Omental fat pad (tissue), 4 donors: ENCODE measurements at places on chromosomes 1 and 21.
A peak's percentile ranks its signal among the peaks of the same experiment; 100 is the strongest.

DNA sequence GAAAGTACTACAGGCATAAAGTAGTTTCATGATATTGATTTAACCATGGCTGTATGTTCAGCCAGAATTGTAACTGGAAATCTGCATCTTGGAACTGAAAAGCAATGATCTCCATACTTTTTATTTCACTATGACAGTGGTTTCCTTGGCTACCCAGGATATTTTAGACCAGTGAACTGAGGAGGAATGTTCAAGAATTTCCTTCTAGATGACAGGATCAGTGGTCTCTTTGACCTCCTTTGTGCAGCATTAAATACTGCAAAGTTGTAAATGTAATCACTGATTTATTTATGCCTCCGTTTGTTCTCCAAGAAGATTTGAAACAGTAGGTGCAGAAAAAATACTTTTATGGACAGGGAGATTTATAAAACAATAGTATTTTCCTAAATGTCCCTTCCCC is 39.5 kb downstream of the VPS13D start:
- no peak for DNase-seq

GRCh38 chr1:115364046-115364779 is 26.2 kb upstream of the NGF start:
- DNase-seq = no peak

GRCh38 chr1:147837964-147838292 is 64.7 kb upstream of the GJA8 start:
- DNase-seq = no peak

DNA sequence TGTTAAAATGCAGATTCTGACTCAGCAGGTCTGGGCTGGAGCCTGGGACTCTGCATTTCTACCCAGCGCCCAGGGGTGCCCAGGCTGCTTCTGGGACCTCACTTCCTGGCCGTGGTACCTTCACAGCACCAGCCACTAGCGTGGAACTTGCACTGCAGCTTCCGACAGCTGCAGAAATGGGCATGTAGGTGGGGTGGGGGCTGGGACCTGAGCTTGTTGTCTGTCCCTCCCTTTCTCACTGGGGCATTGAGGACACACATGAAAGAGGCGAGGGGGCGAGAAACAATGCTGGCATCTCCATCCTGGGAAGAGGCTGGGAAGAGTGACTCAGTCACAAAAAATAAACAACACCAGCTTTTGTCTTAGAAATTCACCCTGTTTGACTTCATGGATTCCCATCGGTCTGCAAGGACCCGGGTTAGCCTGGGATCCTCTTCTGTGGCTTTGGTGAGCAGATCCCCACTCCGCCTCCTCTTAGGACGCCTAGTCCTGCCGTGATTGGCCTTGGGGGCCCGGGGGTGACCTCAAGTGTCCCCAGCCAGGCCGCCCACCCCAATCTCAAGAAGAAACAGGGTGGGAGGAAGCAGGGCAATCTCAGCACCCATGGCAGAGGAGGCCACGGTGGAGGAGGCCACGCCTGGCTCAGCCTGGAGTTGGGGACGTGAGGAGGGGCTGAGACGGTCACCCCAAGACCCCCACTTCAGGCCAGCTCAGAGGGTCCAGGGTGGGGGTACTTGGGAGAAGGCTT is 29.9 kb upstream of the POFUT2 start:
- no peak for DNase-seq

GRCh38 chr1:115330480-115331013 is 7.5 kb downstream of the NGF start:
- no peak for DNase-seq

DNA sequence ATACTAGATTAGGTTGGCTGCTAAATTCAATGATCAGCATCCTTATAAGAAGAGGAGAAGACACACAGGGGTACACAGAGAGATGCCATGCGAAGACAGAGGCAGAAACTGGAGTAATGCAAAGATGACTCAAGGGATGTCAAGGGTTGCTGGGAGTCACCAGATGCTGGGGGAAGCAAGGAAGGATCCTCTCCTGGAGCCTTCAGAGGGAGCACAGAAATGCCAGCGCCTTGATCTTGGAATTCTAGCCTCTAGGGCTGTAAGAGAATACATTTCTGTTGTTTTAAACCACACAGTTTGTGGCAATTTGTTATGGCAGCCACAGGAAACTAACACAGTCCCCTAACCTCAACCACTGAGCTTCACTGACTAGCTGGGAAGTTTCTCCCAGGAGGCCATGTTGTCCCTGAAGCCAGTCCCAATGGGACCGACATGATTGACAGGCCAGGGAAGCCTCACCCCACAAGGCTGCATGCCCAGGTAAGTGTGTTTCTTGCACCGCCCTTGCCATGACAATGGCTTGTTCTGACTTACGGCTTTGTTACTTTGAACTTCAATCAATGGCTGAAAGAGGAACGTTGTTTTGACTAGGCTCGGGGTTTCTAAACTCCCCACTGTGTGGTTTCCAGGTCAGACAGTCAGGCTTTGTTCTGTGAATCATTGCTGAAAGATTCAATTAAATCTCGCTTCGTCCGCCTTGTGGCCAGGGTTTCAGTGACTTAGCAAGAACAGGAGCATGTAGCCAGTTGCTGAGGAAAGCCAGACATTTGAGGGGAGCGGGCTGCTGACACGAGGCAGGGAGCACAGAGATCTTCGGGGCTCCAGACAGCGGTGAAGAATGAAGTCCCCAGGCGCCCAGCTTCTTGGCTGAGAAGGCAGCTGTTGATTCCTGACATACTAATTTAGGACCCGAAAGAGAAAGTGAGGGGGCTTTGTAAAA is 62.3 kb downstream of the RUNX1 start:
- no peak for DNase-seq

DNA sequence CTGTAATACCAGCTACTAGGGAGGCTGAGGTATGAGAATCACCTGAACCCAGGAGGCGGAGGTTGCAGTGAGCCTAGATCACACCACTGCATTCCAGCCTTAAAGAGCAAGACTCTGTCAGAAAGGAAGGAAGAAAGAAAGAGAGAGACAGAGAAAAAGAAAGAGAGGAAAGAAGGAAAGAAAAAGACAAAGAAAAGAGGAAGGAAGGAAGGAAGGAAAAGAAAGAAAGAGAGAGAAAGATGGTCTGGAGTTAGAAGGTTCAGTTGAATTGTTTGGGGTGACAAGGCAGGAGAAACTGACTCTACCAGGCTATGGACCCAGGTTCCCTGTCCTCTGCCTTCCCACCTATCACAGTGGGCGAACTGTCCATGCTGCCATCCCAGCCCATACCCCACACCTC is 27.4 kb upstream of the PIK3CD start:
- DNase-seq = no peak

- DNase-seq = no peak
Measured at GRCh38 chr21:16241016-16241415, 511.2 kb downstream of the USP25 start.

- no peak for DNase-seq
Measured at GRCh38 chr1:2882966-2883696, 81.6 kb upstream of the TTC34 start.

GRCh38 chr1:45493116-45493697 is 2.2 kb upstream of the TESK2 start:
- DNase-seq = peak; percentile 32

- no peak for DNase-seq
Measured at GRCh38 chr1:13829152-13829769, 129.3 kb downstream of the PRDM2 start.

DNA sequence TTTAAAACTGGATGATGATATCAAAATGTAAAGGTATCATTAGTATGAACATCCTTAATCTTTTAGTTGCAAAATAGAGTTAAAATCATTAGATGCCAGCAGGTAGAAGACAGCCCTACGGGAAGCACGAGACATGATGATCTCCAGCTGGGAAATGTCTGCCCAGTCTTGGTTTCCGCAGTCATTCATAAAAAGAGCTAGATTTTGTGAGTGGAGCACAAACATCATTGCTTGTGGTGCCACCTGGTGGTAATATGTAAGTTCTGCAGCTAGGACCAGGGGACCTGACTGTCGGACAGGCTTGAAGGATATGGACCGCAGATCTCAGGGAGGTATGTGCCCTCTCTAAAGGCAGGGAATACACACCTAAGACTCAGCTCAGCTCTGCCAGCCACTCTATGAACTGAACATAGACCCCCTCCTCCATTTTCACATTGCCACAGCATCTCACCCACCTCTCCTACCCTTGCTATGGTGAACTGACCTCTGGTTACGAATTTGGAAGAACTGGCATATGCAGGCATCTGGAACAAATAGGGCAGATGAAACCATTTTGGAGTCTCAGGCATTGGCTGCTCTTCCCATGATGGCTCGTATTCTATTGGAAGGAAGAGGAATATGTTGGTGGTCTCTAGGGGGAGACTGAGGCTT is 9.2 kb downstream of the FCMR start:
- DNase-seq = no peak

DNA sequence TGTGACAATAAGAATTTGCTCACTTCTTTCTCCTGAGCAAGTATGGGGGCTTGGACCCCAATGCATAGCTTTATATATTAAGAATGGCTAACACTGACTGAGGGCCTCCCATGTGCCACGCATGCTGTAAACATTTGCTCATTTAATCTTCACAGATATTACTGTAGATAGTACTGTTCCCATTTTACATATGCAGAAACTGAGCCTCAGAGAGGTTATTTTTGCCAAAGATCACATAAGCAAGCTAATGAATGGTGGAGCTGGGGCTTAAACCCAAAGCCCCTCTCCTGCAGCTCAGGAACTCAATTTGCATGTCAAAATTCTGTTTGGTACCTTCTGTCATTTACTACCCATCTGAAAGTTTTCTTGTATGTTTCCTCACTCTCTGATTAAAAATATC is 163.5 kb upstream of the NFIA start:
- no peak for DNase-seq

GRCh38 chr1:218403300-218403699 is 58.2 kb downstream of the TGFB2 start:
- DNase-seq = no peak

- no peak for DNase-seq
Measured at GRCh38 chr1:242586360-242586680, 61.8 kb upstream of the PLD5 start.

DNA sequence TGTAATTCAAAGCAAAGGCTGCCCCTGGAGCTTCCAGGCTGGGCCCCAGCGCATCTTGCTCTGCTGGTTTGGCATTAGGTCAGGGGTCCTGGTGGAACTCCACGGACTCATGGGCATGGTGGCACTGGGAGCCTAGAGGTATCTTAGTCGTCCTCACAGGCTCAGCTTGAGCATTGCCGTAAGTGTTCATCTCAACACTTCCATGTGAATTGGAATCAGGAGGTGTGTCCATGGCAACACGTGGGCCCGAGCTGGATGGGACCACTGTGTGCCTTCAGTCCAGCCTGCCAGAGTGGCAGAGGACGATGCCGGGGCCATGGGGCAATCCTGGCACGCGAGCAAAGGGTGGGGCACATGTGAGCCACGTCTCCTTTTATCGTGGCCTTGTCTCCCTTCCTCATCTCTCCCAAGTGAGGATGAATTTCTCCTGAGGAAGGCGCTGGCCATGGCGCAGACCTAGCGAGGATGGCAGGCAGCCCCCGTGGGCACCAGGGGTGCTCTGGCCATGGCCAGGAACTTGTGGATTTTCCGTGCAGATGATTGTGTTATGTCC is 47.0 kb downstream of the AGPAT3 start:
- DNase-seq = no peak

- DNase-seq = no peak
Measured at GRCh38 chr21:38392661-38393060, 105.6 kb downstream of the ERG start.

- no peak for DNase-seq
Measured at GRCh38 chr1:219726480-219727272, 113.8 kb upstream of the ZC3H11B start.

DNA sequence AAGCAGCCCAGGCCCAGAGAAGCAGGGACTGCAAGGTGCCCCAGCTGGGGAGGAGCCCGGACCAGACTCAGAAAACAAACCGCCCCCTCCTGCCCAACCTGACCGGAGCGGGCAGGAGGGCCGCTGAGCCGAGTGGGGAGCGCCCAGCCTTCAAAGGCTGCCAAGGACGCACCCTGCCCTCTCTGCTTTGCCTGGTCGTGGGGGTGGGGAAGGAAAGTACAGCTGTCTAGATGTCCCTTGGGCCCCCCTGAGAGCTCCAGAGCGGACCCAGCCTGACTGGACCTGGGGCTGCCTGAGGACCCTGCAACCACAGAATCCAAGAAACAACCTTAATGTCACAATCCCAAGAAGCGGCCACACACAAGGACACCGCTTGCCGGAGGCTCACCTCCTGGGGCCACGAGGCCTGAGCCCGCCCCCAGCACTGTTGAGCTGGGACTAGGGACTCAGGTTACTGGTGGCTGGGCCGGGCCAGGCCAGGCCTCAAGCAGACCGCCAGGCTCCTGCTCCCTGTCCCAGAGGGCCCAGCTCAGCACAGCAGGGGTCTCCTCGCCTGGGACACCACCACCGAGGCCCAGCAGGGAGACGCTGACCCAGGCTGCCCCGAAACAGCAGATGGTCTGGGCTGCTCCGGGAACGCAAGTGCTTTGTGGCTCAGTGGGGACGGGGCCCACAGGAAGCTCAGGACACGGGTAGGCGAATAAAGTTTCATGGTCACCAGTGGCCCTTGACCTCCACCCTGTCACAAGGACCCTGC is 1.4 kb downstream of the DVL1 start:
- DNase-seq = no peak

GRCh38 chr1:63918418-63918945 is 144.7 kb downstream of the ROR1 start:
- DNase-seq = no peak

- no peak for DNase-seq
Measured at GRCh38 chr21:43345746-43346409, 81.1 kb downstream of the SIK1 start.

- no peak for DNase-seq
Measured at GRCh38 chr1:234851450-234852438, 241.8 kb upstream of the IRF2BP2 start.

- DNase-seq = no peak
Measured at GRCh38 chr1:161706482-161707347, at the start of gene FCRLA. TSS of gene FCRLA (plus strand) at chr1:161707229. CDS start at chr1:161707265, 36 bp downstream.

DNA sequence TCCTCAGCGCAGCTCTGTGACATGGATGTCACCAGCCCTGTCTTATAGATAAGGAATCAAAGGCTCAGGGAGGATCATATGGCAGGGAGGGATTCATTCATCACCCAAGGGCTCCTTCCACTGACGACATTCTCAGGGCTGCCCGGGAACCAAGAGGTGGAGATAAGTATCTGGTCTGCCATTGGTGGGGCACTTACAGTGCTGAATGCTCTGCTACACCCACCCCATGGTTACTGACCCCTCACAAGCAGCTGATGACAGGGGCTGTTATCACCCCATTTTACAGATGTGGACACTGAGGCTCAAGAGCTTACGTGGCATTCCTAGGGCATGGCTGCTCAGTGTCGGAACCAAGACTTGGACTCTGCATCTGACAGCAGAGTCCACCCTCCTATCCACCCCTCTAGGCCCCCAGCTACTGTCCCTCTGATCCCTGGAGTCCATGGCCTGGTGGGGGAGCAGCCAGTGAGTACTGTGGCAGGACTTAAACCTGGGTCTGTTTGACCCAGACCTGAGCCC is 155.1 kb downstream of the PTPRU start:
- DNase-seq = no peak
